Lung microvascular endothelial cell (primary cell): ENCODE measurements at places on chromosomes 12 and 14. TPM values are rescaled to one million over a fixed set of nuclear protein-coding genes. Genes with fewer than 3 reads are reported as not detected.

DNA sequence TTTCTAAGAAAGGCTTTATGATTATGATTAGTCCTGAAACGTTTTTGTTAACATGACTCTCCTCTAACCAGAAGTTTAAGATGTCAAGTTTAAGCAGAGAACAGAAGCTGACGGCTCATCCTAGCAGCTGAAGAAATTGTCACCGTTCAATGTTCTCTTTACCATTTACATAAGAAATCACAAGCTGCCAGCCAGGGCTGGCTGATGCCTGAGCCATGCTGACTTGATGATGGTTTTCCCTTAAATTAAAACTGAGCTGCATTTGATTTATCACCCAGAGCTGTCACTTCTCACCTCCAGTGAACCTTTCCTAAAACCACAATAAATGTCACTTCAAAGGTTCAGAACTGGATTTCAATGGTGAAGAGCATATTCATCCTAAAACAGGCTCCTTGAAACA, 153.6 kb downstream of the KTN1 start:
- DNase-seq, result no peak

GRCh38 chr12:105813201-105813600, 325.6 kb downstream of the NUAK1 start:
- no peak for DNase-seq

The DIO3 gene
- not detected in 2 replicates for total RNA-seq

The HHIPL1 gene
- total RNA-seq, result 0.79 and 1.1 TPM in 2 replicates

The LMNTD1 gene
- total RNA-seq, result under 0.01 TPM in 1 of 2 replicates, not detected in the other

DNA sequence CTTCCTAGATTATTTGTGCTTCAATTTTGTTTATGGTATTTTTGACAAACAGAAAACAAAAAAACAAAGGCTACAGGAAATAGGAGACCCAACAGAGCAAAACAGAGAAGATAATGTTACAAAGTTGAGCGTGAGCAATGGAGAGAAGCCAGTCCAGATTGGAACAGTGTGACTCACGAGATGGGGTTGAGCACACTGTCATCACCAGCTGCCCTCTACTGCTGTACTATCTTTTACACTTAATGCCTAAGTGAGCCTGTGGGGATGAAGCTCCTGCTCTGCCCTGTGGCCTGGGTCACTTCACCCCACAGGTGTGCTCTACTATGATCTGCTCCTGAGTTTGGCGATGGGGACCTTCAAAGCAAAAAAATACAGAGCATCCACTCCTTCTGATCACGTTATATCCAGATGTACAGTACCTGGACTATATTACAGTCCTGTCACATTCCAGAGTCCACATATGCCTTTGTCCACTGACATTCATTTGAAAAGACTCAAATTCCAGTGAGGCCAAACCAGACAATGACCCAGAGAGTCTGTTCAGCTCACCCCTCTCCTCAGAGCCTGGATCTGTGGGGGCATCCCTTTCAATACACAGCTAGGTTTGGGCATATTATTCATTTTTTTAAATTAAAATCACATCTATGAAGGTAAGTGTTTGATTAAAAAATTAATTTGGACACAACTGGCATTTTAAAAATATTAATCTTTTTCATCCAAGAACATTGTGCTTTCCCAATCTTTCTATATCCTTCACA, 4.4 kb downstream of the IPO8 start:
- DNase-seq, result peak; percentile 61

DNA sequence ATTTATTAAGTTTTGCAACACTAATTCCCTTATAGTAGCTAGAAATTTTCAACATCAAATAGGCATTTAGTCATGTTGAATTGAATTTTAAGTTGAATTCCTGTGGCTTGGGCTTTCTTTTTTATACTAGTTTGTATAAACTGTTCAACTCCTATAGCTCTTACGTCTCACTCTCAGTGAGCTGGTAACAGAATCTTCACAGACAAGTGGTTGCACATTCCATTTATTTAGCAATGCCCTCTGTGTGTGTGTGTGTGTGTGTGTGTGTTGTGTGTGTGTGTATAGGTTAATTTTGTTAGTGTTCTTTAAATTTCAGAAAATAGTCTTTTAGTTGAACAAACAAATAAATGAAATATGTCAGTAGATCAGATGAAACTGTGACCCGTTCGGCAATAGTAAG, 425.0 kb downstream of the NPAS3 start:
- DNase-seq, result no peak

- no peak for DNase-seq
Observed at GRCh38 chr12:55470088-55470829, at the start of gene OR6C70. OR6C70 (minus strand) TSS chr12:55470138; CDS start chr12:55470138, 0 bp downstream.

The PRH2 gene
- not detected in 2 replicates for total RNA-seq

DNA sequence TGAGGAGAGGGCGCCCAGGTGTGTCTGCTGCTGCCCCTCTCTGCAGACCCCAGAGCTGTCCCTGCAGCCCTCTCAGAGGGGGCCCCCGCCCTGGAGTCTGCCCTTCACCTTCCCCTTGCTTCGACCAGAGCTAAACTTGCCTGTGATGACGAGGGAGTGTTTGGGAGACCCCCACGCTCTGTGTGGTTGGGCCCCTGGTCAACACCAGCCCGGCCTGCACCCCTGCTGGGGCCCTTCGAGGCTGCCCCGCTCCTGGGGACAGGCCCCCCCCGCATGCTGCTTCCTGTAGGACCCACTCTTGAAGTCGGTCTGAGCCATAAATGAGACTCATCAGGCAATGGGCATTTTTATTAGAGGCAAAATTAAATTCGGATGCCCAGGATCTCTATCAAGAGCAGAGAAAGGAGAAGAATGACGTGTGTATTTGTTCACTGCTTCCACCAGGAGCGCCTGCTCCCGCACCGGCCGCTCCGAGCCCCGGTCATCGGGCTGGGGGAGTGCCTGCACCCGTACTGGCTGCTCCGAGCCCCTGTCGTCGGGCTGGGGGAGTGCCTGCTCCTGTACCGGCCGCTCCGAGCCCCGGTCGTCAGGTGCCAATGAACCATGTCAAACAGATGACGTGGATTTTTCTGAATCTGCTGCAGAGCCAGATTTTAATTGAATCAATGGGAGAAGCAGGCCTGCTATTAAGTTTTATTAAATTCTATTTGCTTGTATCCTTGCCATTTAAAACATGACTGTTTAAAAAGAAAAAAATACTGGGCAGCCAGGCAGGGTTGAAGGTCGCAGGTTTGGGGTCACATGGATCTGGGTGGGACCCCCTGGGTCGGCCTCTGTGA, 47.7 kb downstream of the NOC4L start:
- no peak for DNase-seq

The RAN gene
- 296 and 515 TPM in 2 replicates for total RNA-seq

- DNase-seq, result no peak
Observed at GRCh38 chr12:25115677-25116076, 79.3 kb downstream of the DNAI7 start.

- DNase-seq, result no peak
Observed at GRCh38 chr14:31508135-31508534, 20.3 kb upstream of the GPR33 start.

- no peak for DNase-seq
Observed at GRCh38 chr14:35789651-35790050, 19.4 kb downstream of the RALGAPA1 start.

The RAD9B gene
- 0.40 and 0.65 TPM in 2 replicates for total RNA-seq

- DNase-seq, result peak; percentile 73
Observed at GRCh38 chr14:64234877-64235651, 59.1 kb downstream of the ESR2 start.

DNA sequence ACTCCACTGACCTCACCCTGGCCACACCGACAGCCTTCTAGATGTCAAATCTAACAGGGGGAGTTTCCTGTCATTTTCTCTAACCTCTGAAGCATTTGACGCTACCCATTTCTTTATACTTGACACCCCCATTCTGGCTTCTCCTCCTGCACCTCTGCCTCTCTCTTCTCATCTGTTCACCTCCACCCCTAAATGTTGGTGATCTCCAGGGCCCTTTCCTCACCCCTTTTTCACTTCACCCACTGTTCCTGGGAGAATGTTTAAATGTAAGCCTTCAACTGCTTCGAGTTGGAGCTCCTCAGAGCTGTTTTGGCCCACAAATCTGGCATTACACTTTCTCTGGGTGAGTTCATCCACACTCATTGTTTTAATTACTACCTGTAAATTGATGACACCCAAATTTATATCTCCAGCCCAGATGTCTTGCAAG, 452 bp upstream of the RABGGTA start:
- no peak for DNase-seq

GRCh38 chr12:61213646-61214045, 1046.6 kb upstream of the USP15 start:
- DNase-seq, result no peak

DNA sequence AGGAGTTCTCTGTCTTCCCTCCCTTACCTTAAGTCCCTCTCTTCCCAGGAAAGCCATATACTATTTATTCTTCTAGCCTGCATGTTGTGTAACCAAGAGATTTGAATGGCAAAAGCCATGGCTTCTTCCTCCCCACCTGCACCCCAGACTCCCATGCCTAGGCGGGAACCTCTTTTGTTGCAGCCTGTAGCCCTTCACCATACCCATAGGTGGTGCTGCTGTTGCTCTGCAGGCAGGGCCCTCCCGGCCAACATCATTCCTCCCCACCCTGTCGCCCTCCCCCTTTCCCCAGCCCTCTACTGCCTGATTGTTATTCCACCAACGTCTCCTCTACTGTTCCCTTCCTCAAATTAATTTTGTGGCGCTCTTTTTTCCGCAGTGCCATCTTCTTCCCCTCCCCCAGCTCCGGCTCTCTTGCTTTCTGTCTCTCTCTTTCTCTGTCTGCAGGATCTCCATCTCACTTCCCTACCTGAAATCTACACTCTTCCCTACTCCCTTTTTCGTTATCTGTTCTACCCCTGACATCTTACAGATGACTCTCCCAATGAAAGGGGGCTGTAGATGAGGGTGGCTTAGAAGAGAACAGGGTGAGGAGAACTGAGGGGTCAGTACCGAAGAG, 13.8 kb downstream of the NGDN start:
- DNase-seq, result peak; percentile 10

DNA sequence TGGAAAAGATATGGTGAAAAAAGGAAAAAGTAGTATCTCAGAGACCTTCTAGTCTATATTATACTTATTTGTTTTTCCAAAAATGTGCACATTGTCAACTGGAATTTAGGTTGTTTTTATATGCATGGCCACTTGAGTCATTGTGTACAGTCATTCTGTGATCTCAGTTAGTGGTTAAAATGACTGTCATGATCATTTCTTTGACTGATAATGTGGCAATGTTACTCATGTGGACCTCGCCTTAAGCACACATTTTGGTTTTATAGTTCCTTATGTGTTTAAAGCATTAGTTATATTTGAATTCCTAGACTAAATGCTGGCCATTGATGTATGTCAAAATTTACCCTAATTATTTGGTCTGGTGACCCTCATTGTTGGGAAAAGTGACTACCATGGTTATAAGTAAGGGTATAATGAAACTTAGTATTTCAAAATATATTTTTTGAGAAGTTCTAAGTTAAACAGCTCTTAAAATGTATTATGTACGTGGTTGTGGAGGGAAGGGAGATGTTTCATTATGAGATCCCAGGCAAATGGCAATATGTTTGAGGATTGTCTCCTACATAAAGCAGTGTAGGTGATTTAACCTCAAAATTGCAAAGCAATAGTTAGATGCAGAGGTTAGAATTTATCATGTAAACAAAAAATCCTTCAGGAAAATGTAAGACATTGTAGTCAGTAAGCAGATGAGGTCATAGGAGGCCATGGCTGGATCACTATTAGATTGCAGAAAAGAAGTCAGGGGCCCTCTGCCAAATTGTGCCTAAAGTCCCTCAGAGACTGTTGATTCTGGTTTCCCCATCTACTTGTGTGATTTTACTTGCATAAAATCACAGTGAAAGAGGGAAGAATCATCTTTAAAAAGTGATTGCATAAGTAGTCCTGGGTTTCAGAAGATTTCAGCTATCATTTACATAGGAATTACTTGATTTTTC, 17.5 kb downstream of the PNMA1 start:
- DNase-seq, result no peak

DNA sequence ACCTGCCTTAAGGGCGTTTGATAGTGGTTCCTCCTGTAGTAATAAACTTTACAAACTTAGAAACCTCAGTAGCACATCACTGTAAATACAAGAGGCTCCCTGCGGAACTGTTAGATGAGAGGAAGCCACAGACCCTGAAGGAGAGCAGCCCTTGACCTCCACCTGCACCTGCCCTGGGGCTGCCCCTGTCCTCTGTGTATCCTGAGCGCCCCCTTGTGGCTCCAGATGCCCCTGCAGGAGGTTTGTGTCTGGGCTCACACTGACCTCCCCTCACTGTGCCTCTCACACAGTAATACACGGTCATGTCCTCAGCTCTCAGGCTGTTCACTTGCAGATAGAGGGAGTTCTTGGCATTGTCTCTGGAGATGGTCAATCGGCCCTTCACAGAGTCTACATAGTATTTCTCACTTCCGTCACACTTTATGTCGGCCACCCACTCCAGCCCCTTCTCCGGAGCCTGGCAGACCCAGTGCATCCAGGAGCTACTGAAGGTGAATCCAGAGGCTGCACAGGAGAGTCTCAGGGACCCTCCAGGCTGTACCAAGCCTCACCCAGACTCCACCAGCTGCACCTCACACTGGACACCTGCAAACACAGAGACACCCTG, 1059.8 kb downstream of the TMEM121 start:
- no peak for DNase-seq

GRCh38 chr14:48849741-48850322, 736.3 kb downstream of the RPS29 start:
- no peak for DNase-seq

DNA sequence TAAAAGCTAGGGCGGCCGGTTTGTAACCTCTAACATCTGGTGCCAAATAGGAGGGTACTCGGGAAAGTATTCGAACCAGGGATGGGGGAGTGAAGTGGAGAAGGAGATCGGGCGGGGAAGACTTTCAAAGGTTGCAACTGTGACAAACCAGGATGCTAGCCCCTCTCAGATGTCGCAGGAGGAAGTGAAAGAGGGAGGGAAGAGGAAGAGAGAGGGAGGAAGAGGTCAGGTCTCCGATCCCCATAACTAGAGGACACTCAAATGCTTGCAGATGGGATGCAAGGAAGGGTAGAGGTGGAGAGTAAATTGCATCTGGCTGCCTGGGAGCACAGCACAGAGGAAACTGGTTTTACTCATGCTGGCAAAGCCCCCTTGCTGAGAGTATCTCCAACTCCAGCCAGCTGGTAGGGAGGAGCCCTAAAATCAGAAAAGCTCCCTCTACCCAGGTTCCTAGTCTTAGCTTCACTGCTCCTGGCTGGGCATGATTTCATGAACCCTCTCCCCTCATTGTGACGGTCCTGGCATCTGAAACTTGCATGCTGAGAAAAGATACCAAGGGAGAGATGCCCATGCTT, 696.7 kb upstream of the TBX3 start:
- no peak for DNase-seq

- no peak for DNase-seq
Observed at GRCh38 chr12:93145086-93145485, 216.0 kb upstream of the EEA1 start.

DNA sequence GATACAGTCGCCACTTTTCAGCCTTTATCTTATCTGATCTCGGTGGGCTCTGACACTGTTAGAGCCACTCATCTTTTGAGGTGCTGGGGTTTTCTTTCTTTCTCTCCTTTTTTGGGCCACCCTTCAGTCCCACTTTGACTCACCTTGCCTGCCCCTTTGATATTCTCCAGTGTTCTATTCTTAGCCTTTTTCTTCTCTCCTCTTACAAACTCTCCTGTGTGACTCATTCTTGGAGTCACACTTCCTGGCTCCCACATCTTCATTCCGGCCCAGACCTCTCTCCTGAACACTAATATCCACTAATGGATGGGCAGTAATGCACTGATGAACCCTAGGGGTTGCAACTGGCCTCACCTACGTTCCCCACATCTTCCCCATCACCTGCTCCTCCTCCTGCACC, 2.2 kb upstream of the DCD start:
- DNase-seq, result no peak
